ENCODE measurements at places on chromosomes 4 and X. TPM values are rescaled to one million over a fixed set of nuclear protein-coding genes. Genes with fewer than 3 reads are reported as not detected.

- no peak for DNase-seq
Observed at GRCh38 chr4:41391271-41391670, 134.5 kb downstream of the UCHL1 start.

- no peak for DNase-seq
Observed at GRCh38 chrX:78124307-78124706, 15.1 kb downstream of the TAF9B start.

GRCh38 chrX:40175511-40176350 lies 78.0 kb upstream of the BCOR start:
- DNase-seq = peak; percentile 69

DNA sequence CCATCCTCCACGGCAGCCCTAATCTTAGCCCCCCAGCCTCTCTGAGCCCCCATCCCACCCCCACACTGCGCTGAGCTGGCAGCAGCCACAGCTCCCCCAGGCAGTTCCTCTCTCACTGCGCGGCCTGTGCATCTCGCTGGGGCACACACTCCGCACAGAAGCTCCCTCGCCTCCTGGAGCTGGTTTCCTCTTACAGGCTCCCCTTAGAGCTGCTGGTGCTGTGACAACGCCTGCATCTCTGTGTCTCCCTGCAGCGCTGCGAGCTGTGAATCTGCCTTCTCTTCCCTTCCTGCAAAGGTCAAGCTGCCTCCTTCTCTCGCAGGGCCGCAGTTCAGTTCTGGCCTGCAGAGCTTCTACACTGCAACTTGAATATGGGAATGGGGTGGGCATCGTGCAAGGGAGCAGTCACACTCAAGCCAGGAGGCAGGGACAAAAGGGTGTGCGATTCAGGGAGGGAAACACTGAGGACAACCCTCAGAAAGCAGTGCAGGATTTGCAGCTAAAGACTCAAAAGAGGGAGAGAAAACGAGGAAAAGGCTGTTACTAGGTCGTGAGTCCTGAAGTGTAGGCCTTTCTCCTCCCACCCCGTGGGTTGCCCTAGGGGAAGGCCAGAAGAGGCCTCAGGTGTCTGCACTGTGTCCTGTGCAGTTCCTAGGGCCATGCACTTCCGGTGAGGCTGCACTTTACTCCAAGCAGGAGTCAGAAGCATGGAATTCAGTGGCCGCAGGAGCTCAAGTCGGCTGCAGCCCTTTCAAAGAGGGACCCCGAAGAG lies 87.0 kb downstream of the BCOR start:
- no peak for DNase-seq

- DNase-seq = peak; percentile 23
Observed at GRCh38 chr4:2646396-2647149, 109.6 kb downstream of the TNIP2 start.

- DNase-seq = no peak
Observed at GRCh38 chrX:113048896-113049295, 208.3 kb upstream of the AMOT start.

DNA sequence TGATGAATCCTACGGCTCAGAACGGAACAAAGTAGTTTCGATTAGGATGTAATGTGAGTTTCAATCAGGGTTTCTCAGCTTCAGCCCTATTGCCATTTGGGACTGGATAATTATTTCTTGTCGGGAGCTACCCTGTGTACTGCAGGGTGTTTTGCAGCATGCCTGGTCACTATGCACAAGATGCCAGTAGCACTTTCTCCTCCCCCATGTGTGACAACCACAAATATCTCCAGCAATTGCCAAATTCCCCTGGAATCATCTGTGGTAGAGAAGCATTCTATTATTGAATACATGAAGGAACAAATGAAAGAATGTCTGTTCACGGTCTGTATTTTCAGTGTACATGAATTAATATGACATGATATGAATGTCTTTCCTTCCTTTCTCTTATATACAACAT lies 782.9 kb upstream of the FTHL17 start:
- DNase-seq = no peak

- no peak for DNase-seq
Observed at GRCh38 chr4:26701786-26702227, 117.9 kb downstream of the TBC1D19 start.

DNA sequence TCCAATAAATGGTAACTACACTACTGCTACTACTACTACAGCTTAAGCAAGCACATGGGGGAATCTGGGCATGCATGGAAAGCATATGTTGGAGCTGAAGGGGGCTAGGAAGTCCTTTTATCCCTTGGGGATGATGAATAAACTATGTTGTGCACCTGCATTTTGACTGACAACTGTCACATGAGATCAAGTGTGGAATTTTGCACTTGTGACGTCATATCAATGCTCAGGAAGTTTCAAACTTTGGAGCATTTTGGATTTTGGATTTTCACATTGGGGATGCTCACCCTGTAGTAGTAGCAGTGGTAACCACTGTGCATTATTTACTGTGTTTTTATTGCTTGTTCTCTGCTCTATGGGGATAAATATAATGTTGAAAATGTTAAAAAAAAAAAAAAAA lies 100.5 kb upstream of the SMAD1 start:
- DNase-seq = no peak

DNA sequence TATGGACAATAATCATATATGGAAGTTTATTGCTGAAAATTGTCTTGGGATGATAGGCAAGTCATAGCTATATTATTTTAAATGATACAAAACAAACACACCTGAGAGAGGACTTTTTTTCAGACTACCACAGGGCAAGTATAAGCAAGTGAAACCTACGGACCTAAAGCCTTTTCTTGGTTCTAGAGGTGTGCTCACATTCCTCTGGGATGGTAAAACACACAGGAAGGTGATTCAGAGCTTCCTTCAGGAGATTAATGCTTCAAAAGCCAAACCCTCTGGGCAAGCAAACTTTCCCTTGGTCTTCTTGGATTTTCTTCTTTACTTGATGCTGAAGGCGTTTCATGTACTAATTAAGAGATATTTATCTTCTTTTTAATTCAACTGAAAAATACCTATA lies 60.1 kb upstream of the ACSL4 start:
- DNase-seq = no peak

LIMCH1 gene
- 13.7 TPM for total RNA-seq

SOX3 gene
- total RNA-seq = not detected

RAB9B gene
- 0.90 TPM for total RNA-seq

HPGD gene
- total RNA-seq = 0.08 TPM

ACE2 gene
- 1.0 TPM for total RNA-seq
